Muscle of back (tissue), 13 donors: ENCODE measurements at places on chromosomes 5 and 9.

GRCh38 chr9:113011911-113012381 lies at the start of gene ZNF883:
TSS of gene ZNF883 (minus strand) at chr9:113012192.
- DNase-seq, result peak; percentile 61

- no peak for DNase-seq
Observed at GRCh38 chr9:134917431-134918373, at the start of gene FCN1. TSS of gene FCN1 (minus strand) at chr9:134917912. CDS start at chr9:134917871, 41 bp downstream.

DNA sequence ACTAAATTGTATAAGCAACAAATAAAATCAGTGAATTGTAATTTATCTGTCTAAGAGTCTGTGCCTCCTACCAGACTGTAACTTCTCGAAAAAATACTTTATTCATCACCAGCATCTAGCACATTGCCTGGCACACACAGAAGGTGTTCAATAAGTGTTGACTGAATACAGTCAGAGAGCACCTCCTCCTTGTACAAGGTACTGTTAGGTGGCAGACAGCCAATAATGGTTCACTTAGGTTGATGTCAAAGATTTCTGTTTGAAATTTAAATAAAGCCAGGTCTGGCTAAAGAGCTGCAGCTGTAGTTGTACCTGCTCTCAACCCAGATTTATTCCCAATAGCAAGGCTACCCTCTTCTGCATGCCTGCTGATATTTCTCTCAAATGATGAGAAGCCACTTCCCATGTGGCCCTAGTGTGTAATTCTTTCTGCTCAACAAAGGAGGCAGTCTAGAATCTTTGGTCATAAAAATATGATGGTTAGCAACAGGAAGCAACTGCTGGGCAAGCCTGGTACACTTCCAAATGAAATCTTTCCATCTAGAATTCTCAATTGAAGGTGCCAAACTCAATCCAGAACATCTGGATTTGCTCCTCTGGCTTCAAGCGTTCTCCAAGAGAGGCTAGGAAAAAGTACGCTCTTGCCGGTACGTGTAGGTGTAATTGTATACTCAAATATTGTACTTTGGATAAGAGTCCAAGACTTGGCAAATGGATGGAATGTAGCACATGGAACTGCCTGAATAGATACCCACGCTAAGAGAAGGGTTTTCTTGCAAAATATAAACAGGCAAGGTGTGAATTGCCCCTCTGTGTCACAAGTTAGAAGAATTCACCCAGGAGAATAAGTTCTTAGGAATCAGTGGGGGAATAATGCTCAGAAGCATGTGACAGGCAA lies 95.6 kb downstream of the NR6A1 start:
- no peak for DNase-seq

DNA sequence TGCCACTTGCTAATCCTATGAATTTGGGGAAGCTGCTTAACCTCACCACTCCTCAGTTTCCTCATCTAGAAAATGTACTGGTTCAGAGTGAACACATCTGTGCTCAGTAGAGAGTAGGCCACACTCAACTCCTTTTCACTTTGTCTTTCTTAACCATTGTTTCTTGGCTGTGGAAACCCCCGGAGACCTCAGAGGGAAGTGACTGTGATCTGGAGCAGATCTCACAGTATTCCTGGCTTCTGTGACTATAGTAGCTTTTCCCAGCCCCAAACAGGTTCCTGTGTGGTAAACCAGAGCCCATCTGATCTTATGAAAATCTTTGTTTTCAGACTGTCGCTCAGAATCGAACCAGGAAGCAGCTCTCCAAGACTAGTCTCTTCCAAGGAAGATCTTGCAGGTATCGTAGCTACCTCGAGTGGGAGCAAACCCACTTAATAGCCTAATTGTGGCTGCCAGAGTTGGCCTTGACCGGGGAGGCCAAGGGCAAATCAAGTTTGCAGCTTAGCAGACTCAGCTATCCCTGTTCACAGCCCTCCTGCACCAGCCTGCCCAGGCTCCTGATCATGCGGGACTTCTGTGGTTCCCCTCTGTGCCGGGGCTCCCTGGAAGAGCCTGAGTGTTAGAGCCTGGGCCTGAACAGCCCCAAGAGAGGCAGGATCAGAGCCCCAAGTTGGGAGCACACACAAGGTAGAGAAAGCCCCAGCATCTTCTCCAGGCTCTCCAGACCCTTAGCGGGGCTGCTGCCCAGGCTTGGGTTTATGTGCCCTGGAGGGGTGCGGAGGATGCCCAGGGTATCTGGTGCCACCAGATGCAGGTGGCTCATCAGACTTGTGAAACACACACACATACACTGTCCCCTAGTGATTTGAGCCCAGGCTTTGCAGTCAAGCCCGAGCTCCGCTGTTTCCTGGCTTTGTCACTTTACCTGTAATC lies 52.2 kb upstream of the ANGPTL2 start:
- DNase-seq, result no peak

DNA sequence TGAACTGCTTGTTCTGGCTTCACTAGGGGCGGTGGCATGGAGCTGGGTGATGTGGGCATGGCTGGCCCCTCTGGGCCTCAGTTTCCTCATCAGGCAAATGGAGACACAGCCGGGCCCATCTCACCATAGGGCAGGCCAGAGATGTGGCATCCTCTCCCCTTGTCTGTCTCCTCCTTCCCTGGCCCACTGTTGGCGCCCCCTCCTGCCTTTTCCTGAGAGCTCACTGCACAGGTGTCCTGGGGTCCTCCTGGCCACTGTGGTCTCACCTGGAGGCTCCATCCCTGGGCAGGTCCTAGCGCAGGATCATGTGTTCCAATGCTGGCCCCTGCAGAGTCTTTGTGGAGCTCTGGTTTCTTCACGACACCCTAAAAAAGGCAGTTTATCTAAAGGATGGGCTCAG lies 53.5 kb downstream of the NEK6 start:
- no peak for DNase-seq

DNA sequence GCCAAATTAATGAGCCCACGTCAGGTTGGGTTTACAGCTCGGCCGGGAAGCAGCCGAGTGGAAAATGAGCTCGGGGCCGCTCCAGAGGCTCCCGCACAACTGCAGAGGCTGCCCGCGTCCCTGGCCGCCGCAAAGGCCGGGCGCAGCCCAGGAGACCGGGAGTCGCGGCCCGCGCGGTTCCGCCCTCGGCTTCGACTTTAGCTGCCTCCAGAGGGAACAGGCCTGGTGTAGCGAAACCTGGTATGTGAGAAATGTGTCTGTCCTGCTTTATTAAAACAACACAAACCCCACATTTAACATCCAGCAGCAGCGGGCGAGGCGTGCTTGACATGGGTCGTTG lies 66.2 kb downstream of the FOXD1 start:
- no peak for DNase-seq

DNA sequence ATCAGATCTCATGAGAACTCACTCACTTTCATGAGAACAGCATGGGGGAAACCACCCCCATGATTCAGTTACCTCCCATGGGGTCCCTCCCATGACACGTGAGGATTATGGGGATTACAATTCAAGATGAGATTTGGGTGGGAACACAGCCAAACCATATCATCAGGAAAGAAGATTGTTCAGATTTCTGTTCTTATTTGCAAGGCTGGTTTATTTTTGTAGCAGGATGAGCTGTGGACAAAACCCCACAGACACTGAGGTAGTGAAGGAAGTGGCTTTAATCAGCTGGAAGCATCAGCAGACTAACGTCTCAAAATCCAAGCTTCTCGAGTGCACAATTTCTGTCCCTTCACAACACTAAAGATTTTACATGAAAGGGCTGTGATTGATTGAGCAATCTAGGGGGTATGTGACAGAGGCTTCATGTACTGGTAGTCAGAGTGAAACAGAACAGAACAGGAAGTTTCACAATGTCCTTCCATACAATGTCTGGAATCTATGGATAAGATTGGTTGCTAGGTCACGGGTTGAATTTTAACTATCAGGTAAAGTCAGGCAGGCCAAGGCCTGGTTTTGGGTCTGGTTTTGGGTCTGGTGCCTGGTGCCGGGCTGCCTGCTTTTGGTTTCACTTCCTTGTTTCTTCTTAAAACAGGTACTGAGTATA lies 91.3 kb upstream of the ZNF366 start:
- DNase-seq, result peak; percentile 64

DNA sequence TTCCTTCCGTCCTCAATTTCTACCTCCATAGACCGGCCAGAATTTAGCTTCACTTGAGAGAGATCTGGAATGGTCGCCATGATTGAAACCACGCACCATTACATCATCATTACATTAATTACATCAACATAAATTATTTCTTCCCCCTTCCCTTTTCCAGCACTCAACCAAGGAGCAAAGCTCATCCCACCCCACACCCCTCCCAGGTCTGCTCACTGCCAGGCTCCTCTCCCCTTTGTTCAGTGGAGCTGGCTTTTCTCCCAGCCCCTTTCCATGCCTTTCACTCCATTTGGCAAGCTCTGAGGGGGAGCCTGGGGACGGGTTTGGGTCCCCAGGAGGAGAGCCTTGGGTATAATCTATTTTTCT lies 8.4 kb downstream of the RACK1 start:
- no peak for DNase-seq

GRCh38 chr5:79771387-79771786 lies 81.8 kb downstream of the CMYA5 start:
- no peak for DNase-seq

DNA sequence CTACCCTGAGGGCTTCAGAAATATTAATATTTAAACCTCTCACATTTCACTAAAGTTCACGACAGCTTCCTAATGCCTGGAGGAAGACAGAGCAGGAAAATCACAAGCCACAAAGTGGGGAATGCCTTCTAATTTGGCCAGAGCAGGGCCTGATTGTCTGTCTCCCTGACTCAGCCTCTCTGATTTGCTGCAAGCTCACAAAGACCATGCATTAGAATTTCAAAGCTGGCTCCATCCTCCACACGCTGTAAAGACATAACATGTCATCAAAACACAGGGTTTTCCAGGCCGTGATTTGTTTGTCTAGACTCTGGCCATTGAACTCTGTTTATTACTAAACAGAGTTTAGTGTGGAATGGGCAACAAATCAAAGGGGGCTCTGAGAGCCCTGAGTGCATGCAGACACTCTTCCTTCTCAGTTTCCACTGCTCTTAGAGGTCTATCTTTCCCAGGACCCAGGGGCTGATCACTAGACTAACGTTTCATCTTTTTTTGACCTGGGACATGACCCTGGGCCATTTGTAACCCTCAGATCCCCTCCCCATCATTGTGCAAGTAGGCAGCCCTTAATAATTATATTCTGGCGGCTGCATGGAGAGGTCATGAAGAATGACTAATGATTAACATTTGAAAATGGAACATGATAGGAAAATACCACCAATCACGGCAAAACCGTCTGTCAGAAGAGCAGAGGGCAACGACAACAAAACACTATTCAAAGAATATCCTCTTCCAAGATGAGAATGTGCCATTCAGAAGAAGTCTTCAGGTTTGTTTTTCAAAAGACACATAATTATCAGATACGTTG lies 140.2 kb downstream of the ENC1 start:
- no peak for DNase-seq
